ENCODE measurements at places on chromosomes 11 and 22.

DNA sequence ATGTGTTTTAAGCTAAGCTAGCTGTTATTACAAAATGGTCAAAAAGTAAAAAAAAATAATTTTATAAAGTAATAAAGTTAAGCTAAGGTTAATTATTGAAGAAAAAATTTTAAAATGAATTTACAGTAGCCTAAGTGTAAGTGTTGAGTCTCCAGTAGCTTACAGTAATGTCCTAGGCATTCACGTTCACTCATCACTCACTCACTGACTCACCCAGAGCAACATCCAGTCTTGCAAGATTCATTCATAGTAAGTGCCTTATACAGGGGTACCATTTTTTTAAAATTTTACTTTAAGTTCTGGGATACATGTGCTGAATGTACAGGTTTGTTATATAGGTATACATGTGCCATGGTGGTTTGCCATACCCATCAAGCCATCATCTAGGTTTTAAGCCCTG lies 11.6 kb upstream of the OOSP4B start:
- DNase-seq: no peak

GRCh38 chr22:38171927-38172831 lies 9.5 kb downstream of the PLA2G6 start:
- DNase-seq: no peak

- DNase-seq: no peak
These were observed 79.8 kb upstream of the CNTN5 start for GRCh38 chr11:98940913-98941312.

DNA sequence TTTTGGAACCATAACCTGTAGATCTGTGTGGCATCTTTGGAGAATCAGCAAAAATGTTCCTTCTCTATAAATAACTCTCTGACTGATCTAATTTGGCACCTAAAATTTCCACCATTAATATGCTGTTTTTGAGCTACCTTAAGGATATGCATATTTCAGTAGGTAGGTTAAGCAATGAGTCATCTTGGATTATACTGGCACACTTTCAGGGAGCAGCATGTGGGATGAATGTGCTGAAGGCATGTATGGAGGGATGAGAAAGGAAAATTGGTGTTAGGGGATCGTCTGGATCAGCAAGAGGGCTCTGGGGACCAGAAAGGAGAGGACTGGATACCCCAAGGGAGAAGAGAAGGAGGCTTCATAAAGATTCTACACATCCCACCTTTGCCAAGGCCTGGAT lies 44.6 kb upstream of the ELF5 start:
- no peak for DNase-seq

- no peak for DNase-seq
These were observed 1.5 kb downstream of the BCR start for GRCh38 chr22:23181721-23182308.

GRCh38 chr11:126263489-126263888 lies 5.2 kb downstream of the SRPRA start:
- DNase-seq: no peak

GRCh38 chr11:25876456-25876965 lies 455.4 kb upstream of the ANO3 start:
- no peak for DNase-seq

- DNase-seq: no peak
These were observed 1447.1 kb downstream of the FAM181B start for GRCh38 chr11:81286550-81286949.

GRCh38 chr22:41906822-41907221 lies 8.1 kb downstream of the SHISA8 start:
- no peak for DNase-seq

DNA sequence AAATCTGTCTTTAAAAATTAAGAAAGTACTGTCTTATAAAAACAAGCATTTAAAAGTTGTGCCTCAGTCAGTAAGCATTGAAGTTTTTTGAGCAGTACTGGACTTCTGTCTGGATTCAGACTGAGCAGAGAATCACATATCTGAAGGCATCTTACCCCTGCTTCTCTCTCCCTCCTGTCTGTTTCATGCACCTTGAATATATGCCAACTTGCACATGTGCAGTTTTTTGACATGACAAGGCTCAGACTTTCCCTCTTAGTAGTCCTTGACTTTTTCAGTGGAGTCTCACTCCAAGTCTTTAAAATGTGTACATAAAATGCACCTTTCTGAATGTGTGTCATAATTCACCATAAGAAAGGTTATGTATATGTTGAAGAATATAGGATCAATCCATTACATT lies 19.8 kb downstream of the SPECC1L start:
- DNase-seq: no peak

DNA sequence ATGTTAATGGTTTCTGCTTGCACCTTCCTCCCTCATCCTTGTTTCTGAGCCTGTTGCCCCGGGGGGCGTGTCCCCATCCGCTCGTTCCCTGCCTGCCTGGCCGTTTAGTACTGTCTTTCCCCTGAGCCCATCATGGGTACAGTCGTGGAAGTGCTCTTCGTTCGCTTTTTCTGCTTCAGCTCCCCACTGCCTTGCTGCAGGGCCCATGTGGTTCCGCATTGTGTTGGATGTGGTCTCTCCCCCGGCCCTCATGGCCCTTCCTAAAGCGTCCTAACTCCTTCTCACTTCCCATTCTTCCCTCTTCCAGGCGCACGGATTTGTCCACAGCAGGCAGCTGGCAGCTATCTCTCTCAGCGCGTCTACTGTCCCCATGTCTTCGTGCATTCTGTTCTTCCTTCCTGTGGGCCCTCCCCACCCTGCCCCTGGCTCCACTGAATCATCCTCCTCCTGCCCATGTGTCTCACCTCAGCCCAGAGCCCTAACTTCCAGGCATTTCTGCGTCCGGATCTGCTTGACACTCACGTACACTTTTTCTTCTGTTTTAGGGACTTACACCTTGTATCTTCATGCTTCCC lies 98.1 kb downstream of the ZBTB16 start:
- no peak for DNase-seq

DNA sequence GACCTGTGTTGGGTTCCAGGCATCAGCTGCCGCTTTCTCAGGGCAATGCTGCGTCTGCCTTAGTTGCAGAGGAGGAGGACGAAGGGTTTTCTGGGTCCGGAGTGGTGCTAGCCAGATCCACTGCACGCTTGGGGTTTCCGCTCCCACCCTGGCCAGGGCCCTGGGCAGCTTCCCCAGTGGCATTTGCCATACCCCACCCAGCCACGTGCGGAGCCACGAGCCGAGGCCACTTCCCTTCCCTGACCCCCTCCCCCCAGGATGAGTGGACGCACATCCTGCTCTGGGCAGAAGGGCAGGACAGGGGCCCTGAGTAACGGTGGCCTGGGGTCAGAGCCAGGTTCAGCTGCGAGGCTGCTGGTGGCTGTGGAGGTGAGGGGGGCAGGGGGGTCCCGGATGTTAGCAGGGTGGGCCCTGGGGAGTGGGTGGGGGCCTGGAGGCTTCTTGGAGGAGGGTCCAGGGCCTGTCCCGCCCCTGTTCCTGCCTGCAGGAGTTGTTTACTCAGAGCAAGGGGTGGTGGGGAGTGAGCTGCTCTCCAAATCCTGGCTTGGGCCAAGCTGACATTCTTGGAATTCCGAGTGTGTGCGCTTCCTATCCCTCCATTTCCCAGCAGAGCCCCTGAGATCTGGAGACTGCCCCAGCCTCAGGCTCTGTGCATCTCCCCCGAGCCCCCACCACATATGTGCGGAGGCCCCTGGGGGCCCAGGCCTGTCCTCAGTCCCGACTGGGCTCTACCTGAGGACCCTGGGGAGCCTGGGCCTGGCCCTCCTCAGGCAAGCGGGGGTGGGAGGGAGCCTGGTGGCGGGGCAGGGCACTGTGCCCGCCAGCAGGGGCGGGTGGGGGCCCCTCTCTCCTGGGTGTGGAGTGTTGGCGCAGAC lies 1.4 kb downstream of the TSPAN4 start:
- no peak for DNase-seq

GRCh38 chr22:43333156-43333555 lies 10.0 kb downstream of the SCUBE1 start:
- no peak for DNase-seq

DNA sequence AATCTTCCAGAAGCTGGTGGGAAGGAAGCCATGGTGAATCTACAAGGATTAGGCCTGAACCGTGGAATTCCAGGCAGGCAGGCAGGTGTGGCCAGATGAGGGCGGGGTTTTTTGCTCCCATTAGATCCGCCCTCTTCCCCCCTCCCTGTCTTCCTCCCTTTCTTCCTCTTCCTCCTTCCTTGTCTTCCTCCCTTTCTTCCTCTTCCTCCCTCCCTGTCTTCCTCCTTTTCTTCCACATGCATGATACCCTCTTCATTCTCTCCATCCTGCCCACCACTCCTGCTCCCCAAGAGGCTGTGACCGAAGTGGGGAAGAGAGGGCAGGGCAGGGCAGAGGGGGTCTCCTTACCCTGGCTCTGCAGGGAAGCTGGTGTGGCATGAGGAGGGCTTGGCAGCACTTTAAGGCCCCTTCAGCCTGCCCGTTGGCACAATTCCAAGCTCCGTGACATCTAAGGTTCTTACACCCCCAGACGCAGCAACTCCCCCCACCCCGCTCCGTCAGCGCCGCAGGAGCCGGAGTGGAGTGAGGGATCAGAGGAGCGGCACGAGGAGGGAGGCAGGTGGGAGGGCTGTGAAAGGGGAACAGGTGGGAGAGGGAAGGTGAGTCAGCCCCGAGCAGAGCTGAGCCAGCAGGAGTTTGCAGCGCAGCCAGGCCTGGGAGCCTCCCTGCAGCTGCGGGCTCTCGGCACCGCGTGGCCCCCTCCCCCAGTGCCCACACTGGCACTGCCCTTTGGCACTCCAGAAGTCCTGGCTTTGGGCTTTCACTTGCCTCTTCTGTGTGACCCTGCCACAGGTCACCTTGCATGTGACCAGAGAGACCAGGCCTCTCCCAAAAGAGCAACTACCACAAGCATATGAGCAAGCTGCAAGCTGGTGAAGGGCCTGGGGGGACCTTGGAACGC lies 32.1 kb downstream of the KCNJ4 start:
- DNase-seq: no peak

- no peak for DNase-seq
These were observed 66.4 kb upstream of the WNT7B start for GRCh38 chr22:46043339-46043738.

DNA sequence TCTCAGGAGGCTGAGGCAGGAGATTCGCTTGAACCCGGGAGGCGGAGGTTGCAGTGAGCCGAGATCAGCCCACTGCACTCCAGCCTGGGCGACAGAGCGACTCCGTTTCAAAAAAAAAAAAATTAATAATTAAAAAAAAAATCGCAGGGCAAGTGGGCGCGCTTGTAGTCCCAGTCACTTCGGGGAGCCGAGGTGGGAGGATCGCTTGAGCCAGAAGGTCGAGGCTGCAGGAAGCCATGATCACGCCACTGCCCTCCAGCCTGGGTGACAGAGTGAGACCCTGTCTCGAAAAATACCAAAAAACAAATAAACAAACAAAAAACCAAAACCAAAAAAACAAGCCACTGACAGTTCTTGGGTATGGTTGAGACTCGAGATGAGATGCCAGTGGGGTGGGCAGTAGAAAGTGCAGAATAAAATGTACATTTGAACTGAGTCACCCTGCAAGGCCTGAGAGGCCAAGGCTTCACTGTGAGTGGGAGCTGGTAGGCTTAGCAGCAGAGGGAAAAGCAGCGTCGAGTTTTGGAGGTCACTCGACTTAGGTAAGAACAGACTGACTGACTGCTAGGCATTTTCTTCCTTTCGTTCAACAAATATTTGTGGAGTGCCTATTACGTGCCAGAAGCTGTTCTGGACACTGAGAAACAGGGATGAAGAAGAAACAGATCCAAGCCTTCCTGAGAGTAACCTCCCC lies 635 bp upstream of the LDHA start:
- DNase-seq: no peak

DNA sequence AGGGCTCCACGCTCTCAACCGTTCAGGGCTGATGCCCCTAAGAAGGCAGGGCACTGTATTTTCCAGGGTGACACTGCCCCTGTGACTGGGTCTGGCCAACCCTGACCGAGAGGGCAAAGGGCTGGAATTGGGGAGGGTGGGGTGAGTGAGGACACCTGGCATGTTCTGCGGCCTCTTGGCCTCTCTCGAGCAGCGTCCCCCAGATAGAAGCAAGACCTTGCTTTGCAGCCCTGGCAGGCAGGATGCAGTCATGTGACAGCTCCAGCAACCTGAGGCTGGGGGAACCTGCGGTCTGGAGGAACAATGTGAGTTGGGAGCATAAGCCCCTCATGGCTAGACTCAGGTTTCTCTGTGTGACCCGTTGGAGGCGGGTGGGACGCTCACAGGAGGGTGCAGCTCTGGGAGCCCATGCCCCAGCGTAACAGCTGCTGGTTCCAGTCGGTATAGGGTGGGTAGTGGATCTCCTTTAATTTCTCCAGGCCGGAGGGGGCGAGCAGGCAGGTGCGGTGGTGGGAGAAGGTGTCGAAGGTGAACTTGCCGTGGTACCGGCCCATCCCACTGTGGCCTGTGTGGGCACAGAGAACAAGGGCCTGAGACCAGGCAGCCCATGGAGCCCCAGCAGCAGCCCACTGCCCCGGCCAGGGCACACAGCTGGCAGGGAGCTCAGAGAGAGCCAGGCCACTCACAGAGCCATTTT lies 11.4 kb downstream of the ALDH3B2 start:
- no peak for DNase-seq

DNA sequence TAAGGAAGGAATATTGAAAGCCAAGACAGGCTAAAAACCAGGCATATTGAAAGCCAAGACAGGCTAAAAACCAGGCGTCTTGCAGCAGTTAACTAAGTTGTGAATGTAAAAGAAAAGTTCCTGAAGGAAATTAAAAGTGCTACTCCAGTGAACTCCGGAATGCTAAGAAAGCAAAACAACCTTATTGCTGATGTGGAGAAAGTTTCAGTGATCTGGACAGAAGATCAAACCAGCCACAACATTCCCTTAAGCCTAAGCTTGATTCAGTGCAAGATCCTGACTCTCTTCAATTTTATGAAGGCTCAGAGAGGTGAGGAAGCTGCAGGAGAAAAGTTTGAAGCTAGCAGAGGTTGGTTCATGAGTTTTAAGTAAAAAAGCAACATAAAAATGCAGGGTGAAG lies 51.4 kb downstream of the PACS1 start:
- DNase-seq: no peak

DNA sequence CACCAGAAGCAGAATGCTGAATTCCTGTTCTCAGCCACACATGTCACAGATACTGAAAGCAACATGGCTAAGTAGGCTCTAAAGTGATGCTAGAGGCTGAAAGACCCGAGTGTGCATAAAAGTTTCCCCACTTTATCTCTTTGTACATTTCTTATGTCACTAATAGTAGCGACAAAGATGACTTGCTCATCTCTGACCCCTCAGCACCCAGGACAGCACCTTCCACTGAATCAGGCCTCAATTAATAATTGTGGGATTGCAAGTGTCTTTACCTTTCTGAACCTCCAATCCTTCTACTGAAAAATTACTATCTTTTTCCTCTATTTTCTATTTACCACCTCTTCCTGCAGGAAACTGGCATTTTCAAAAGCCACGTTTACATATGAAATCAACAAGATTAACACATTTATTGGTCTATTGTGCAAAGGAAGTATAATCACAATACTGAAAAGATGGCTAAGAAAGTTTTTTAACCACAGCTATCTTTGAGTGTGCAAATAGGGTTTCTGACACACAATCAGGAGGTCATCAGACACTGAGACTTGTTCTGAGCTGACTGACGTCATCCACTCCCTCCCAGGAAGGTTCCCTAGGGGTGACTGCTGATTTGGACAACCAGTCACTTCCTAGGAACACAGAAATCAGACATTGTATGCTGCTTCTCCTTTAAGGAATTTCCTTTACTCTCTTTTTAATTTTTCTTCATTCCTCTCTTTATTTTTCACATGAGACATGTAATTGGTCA lies 213.9 kb upstream of the ISX start:
- no peak for DNase-seq

Data from T-cell (primary cell).